ENCODE measurements at places on chromosomes 7 and 10.

GRCh38 chr10:12195281-12195602 lies 449 bp downstream of the NUDT5 start:
- no peak for DNase-seq

- no peak for DNase-seq
Observed at GRCh38 chr7:147400925-147401324, 1189.6 kb upstream of the C7orf33 start.

DNA sequence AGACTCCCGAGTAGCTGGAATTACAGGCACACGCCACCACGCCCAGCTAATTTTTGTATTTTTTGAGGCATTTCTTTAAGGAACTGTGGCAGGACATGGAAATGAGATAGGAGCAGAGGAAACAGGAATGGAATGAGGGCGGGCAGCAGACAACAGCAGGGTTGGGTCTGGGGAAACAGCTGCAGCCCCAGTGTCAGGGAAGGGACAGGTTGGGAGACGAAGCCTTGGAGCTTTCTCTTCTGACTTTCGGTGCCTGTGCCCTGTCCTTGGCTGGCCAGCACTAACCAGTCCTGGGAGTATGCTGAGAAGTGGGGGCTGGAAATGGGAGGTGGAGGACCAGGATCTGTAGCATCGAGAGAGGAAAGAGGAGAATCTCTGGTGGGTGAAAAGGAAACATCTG lies 47.4 kb downstream of the ATOH7 start:
- DNase-seq: no peak

- DNase-seq: no peak
Observed at GRCh38 chr10:60942788-60943315, 1.1 kb downstream of the RHOBTB1 start.

DNA sequence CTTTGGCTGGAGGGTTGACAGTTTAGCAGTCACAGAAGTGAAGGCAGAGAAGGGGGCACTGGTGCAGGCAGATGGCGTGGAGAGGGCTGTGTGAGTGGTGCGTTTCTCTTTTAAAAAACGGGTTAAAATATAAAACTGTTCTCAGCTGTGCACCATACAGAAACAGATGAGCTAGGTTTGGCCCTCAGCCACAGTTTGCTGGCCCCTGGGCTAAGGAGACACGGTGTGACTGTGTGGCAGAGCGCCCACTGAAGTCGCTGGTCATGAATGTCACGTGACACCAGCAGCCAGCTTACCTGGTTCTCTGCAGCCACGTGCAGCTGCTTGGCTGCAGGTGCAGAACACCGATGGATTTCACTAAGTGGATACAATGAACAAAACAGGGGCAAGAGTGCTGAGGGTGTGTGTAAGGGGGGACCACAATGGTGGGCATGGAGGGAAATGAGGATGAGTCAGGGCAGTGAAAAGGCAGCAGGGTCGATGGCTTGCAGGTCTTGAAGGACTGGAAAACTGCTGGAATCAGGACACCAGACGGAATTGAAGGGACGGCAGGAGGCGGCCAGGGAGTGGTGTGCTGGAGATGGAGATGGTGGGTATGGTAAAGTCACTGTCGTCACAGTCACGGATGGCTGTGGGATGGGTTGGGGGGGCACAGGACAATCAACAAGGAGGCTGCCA lies 7.4 kb downstream of the ZNF746 start:
- no peak for DNase-seq

- no peak for DNase-seq
Observed at GRCh38 chr7:117296066-117296465, 26.8 kb downstream of the WNT2 start.

DNA sequence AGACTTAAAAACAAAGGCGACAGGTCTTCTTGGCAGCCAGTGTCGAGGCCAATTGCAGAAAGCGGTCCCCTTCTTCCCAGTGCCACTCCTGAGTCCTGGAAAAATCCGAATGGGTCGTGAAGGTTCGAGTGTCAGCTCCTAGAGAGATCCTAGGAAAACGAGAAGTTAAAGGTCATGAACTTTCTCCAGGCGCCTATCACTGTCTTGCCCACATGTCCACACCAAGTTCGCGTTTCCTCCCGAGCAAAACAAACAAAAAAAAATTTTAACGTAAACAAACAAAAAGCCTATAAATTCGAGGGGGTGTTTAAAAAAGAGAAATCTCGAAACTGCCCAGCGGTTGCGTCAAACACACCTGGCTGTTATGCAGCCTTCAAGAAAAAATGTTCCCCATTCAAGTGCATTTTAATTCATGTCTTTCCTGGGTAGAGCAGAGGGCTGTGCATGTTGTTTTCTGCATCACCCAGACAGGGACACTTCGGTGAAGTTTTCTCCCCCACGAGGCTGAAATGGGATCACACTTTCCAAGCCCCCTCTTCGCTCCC lies 1.5 kb downstream of the ARHGAP21 start:
- DNase-seq: no peak

DNA sequence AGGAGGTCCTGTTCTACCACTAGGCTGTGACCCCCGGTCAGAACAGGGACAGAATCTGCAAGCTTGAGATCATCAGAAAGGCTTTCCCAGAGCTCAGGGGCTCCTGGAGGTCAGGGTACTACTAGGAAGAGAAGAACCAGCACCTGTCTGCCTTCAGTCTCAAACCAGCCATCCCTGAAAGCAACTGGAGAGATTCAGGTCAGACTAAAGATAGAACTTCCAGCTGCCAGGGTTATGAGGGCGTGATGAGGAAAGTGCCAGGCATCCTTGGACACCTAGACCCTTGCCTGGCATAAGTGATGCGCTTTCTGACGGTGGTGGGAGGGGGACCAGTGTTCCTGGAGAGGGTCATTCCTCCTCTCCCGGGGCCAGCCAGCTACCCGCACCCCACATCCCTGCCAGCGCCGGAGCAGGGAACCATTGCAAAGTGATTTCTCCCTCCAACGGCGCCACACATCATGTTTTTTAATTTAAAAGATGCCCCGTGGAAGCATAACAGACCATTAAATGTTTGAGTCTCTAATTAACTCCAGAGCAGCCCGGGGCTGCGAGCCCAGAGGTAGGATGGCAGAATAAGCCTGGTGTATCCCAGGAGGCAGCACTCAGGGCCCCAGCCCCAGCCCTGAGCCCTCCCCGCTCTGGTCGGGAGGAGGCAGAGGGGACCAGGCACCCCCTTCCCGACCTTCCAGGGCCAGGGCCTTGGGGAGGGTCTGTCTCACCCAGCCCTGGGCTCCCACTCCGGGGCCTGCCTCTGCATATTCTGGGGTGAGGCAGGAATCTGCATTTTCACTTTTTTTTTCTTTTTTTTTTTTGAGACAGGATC lies 64.0 kb downstream of the ELFN1 start:
- no peak for DNase-seq

GRCh38 chr10:51422311-51423120 lies 276.9 kb downstream of the CSTF2T start:
- no peak for DNase-seq

DNA sequence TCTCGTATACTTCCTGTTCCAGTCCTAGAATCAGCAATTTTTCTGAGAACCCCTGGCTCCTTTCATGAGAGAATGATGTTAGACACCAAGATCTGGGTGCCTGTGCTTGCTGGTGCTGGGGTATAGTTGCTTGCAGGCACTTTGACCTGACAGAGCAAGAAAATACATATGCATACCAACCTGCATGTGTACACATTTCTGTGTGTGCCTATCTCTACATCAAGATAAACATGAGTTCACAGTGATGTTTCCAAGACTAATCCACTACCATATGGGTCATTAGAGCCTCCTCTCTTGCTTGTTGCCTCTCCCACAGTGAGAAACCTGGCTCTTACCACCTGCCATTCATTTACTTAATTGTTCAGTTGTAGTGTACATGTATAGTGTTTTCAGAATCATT lies 229.1 kb upstream of the IGFBP3 start:
- DNase-seq: no peak

DNA sequence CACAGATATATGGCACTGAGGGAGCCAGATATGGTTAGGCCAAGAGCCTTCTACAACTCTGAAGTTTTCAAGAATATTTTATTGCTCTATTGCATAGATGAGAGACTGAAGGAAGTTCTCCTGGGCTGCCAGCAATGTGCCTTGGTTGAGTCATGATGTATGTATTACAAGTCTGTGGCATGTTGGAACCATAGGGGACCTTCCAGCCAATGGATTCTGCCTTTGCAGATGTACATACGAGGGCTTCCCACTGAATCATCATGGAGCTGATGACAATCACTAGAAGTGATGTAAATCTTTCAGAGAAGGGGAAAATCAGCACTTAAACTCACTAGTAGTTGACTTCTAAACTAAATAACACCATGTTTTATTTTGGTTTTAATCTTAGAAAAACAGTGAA lies 419.5 kb downstream of the PHTF2 start:
- no peak for DNase-seq

DNA sequence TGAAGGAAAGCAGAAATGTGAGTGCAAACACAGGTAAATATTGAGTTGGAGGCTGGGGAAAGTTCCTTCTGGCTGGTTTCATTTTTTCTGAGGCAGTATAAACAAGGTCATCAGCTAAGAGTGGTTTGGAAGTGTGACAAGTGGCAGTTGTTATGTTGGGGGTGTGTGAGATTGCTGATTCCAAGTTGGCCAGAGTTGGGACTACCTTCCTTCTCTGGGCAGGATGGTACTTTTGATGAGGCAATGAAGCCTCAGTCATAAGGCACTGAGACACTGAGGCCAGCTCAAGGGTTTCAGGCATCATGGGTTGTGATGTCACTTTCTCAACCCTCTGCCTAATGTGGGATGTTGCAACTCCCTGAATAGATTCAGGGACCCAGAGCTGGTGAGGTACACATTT lies 8.2 kb upstream of the PTTG1IP2 start:
- no peak for DNase-seq

- DNase-seq: no peak
Observed at GRCh38 chr7:149302222-149302621, 40.2 kb downstream of the ZNF783 start.

- no peak for DNase-seq
Observed at GRCh38 chr10:126407831-126408230, 19.6 kb upstream of the ADAM12 start.

DNA sequence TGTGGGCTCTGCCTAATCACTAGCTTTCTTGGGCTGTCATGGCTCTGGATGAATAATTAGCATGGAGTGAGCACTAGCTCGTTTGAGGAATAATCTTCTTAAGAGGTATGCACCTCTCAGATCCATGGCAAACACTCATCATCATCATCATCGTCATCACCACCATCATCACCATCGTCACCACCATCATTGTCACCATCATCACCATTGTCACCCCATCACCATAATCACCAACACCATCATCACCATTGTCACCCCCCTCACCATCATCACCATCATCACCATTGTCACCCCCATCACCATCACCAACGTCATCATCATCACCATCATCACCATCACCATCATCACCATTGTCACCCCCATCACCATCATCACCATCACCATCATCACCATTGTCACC lies 60.8 kb upstream of the NMT2 start:
- DNase-seq: no peak

- no peak for DNase-seq
Observed at GRCh38 chr7:131307627-131308026, 20.0 kb upstream of the MKLN1 start.

DNA sequence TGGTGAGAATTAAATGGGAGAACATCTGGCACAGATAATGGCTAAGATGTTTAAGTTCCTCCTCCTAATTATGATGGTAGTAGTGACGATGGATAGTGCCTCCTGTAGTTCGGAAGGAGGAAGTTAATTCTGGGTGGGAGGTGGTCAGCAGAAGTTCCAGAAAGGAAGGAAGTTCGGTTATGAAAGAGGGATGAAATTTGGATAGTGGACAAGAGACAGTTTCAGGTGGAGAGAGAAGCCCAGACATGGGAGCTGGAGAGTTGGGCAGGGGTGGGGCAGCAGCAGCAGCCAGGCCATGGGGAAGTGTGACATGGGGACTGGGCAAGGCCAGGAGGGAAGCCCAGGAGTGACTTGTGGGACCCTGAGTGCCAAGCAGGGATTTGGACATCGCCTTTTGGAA lies 99.5 kb downstream of the CCNY start:
- no peak for DNase-seq

DNA sequence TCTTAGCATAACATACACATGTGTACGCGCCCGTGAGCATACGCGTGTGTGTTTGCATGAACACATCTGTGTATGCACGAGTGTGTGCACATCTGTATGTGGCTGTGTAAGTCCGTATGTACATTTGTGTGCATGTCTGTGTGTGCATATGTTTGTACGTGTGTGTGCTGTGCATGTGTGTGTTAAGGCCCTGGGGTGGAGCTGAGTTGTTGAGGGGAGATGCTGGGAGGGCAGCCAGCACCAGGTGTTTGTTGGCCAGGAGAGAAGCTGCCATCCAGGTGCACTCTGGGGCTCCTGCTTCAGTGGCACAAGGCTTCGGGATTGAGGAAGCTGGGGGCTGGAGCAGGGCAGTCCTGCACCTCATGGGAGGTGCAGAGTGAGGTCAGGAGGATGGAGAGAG lies 85.0 kb downstream of the BMS1 start:
- no peak for DNase-seq

DNA sequence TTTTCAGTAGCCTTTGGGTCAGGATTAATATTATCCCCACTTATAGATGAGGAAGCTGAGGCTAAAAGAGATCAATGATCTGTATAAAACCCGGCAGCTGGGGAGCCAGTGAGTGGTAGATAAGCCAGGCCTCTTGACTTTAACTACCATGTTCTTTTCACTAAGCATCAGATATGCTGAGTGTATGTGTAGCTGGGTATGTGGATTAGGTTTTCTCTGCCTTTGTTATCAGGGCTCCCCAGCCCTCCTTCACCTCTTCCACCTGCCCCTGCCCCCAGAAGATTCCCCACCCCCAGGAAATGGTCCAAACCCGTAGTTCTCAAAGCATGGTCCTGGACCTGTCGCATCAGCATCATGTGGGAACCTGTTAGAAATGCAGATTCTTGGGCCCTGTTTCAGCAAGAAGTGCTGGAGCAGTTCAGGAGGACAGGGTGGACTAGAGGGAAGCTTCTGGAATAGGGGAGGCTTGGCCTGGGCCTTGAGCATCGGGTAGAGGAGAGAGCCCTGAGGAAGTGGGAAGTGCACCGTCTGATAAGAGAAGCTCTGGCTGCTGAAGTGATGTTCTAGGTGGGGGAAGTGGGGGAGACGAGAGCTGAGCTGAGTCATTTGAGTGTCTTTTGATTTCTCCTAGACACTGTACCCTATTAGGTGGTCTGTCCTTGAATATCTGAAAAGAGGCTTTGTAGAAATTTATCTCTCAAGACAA lies 101.3 kb downstream of the HIF1AN start:
- no peak for DNase-seq
